ENCODE measurements at places on chromosomes 4 and X. TPM values are rescaled to one million over a fixed set of nuclear protein-coding genes. Genes with fewer than 3 reads are reported as not detected.

The GPR50 gene
- not detected for total RNA-seq

The NAA10 gene
- total RNA-seq = 81.5 TPM

The DIAPH2 gene
- 16.7 TPM for total RNA-seq

The HSFX4 gene
- not detected for total RNA-seq

The GPR34 gene
- not detected for total RNA-seq
